Fibroblast of villous mesenchyme (primary cell): ENCODE measurements at places on chromosomes 7 and 10. TPM values are rescaled to one million over a fixed set of nuclear protein-coding genes. Genes with fewer than 3 reads are reported as not detected.

DNA sequence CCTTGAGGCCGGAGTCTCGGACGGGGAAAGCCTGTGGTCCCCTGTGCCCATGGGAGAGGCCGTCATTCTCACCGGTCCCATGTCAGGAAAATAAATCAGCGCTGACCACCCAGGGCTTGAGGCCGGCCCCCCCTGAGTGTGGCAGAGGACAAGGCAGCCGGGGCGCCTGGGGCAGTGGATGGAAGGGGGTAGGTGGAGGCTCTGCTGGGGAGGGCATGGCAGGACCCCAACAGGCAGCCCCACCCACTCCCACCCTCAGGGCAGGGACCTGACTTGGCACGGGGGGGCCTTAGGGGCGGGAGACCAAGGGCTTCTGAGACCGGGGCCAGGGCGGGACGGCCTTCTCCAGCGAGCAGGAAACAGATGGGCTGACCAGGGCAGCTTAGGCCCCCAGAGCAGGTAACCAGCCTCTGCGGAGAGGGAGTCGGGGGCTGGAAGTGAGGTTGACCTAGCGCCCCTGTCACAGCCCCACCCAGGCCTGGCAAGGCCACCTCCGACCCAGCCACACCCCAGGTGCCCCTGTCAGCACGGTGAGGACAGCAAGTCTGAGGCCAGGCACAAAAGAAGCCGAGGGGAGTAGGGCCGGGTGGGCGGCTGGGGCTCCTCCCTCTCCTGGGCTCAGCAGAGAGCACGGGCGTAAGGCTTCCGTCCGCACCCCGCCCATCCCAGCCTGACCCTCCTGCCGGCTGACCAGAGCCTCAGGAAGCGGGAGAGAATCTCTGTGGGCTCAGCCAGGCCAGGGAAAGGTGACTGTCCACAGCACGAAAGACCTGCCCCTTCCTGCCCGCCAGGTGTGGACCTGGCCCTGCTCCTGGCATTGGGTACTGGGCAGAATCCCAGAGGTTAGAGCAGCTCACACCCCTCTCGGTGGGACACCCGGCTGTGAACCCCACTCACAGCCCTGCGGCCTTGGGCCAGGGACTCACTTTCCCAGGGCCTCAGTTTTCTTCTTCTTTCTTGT lies 87.4 kb downstream of the FOXL3 start:
- no peak for DNase-seq

- no peak for DNase-seq
Observed at GRCh38 chr7:149564340-149565095, 66.9 kb upstream of the ZNF746 start.

DNA sequence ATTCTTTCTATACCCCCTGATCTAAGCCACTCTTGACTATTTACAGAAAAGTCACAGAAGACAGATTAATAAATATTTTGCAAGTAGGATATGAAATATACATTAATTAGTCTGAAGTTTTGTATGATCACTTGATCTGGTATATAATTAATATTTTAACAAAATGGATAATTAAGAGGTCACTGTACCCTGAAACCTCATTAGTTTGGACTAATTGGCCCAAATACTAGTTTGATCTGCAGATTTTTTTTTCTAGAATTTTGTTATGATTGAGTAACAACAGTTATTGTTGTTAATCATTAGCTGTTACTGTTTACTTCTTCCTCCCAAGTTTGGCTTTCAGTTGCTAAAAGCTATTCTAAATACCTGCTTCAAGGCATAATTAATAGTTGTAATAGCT lies 2.7 kb downstream of the NHLRC2 start:
- no peak for DNase-seq

DNA sequence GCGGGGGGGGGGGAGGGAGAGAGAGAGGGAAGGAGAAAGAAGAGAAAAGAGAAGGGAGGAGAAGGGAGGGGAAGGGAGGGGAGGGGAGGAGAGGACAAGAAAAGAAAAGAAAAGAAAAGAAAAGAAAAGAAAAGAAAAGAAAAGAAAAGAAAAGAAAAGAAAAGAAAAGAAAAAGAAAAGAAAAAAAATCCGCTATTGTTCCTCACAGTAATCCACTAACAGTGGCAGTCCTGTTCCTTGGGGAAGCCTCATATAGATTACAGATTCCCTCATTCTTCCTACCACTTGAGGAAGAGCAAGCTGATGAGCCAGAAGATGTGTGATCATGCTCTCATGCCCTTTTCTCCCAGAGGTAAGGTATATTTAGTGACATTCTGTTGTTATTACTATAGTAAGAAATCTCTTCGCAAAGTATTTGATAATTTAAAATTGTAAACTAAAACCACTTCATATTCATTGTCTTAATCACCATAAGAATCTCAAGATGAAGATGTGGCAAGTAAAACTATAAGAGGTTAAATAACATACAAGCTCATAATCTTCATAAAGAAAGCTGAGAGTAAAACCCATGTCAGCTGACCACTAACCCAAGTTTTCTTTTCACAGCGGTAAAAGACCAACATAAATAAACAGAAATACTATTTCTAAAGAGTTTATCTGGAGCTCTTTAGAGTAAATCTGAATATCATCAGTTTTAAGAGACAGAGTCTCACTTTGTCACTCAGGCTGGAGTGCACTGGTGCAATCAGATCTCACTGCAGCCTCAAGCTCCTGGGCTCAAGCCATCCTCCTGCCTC lies 128.1 kb downstream of the JMJD1C start:
- no peak for DNase-seq

GRCh38 chr7:108572480-108572879 lies 2.8 kb downstream of the DNAJB9 start:
- no peak for DNase-seq

GRCh38 chr7:139230484-139230773 lies 608 bp upstream of the UBN2 start:
- DNase-seq = no peak

- DNase-seq = peak; percentile 83
Observed at GRCh38 chr10:34102237-34102673, 712.8 kb downstream of the PARD3 start.

DNA sequence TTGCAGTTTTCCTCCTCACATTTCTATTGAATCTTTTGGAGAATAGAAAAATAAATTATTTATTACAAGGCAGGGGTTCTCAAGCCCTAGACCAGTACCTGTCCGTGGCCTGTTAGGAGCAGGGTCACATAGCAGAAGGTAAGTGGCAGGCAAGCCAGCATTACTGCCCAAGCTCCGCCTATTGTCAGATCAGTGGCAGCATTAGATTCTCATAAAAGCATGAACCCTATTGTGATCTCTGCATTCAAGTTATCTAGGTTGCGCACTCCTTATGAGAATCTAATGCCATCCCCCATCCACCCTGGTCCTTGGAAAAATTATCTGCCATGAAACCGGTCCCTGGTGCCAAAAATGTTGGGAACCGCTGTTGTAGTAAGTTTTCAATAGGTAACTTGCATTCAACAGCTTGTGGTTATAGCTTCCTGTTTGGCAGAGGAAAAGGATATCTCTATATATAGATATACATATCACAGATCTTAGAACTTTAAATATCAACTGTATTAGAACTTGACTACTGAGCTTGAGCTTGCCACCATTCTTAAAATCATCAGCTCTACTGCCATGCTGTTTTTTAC lies 165.1 kb downstream of the AHR start:
- DNase-seq = no peak

DNA sequence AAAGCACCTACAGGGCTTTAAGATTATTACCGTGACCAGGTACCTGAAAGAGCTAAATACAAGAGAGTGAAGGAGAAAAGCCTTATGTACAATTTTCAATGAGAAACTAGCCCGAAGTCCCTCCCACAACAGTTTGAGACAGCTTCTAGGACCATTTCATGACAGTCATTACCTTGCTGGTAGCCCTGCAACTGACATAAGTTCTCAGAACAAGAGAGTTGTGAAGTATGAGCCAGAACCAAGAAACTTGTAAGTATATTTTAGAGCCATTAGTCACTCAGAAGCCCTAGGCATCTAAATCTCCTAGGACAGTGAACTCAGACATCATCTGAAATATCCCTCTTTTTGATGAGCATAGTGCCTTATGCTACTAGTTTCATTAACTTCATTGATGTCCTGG lies 792.1 kb downstream of the GRM8 start:
- no peak for DNase-seq

DNA sequence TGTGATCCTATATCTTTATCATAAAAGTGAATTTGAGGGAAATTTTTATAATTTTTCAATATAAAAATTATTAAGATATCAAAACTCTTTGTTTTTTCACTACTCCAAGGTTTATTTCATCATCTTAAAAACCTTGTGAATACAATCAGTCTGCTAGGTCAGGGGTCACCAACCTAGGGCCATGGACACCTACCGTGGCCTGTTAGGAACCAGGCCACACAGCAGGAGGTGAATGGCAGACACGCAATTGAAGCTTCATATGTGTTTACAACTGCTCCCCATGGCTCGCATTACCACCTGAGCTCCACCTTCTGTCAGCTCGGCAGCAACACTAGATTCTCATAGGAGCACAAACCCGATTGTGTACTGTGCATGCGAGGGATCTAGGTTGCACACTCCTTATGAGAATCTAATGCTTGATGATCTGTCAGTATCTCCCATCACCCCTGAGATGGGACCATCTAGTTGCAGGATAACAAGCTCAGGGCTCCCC lies 271.2 kb upstream of the C7orf33 start:
- DNase-seq = no peak

- DNase-seq = no peak
Observed at GRCh38 chr10:15684768-15685167, 35.0 kb downstream of the ITGA8 start.

GRCh38 chr7:157682946-157683746 lies 346.3 kb downstream of the DNAJB6 start:
- no peak for DNase-seq

DNA sequence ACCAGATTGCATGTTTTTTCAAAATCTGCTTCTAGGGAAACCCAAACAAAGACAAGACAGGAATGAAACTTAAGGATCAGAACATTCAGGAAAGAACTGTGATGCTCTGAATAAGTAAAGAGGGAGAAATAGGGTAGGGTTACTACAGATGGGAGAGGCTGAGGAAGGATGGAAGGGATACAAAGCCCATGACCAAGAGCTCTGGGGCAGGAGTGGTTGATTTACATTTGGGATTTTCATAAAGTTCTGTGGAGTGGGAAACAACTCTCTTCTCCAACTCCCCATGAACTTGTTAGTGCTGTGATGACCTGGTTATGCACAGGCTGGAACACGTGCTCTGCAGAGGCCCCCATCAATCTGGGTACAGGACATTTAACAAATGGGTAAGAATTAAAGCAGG lies 216.0 kb upstream of the KLF14 start:
- no peak for DNase-seq

- DNase-seq = peak; percentile 32
Observed at GRCh38 chr10:9635691-9636090, 1382.0 kb upstream of the CELF2 start.

DNA sequence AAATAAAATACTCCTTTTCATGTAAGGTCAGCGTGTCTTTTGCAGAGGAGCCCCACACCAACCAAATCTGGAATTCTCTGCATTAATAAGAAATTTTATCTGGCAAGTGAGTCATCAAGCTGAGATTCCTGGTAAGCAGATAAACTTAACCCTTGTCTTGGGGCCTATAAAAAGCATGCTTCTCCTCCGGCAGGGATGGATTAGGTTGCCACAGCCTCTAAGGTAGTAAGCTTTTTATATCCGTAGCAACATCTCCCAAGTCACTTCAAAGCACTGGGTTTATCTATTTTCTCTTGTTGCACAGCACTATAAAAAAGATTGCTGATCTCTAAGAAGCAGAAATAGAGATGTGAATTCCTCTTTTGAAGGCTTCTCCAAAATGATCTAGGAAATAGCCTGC lies 202.8 kb upstream of the NOBOX start:
- no peak for DNase-seq

The GAD2 gene
- not detected in 2 replicates for total RNA-seq

The COL1A2 gene
- 2,828 and 5,152 TPM in 2 replicates for total RNA-seq

The HYAL4 gene
- under 0.01 and 0.64 TPM in 2 replicates for total RNA-seq

The CALHM1 gene
- total RNA-seq = not detected in 2 replicates

The MBLAC1 gene
- total RNA-seq = 1.7 and 4.2 TPM in 2 replicates

The SLC29A4 gene
- total RNA-seq = 0.97 and 2.2 TPM in 2 replicates

The PKD2L1 gene
- not detected in 2 replicates for total RNA-seq

The WDFY4 gene
- total RNA-seq = not detected in 2 replicates
